CD4-positive, alpha-beta T cell (primary cell): ENCODE measurements at places on chromosomes 5 and 9.

DNA sequence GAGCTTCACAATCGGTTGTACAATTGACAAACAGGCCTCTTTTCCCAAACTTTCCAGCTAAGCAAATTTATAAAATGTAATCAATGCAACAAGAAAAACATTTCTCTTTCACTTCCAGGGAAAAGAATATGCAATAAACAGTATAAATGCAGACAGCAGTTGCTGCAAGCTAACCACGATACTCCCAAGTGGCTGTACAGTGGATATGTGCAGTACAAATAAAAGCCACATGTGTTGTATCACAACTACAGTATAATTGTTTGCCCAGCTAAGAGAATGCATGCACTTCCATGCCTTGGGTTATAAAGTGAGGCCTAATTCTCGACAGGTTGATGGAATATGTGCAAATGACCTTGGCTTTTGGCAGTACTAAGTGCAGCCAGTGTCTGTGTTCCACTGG is 16.7 kb upstream of the PDCL start:
- no peaks in the 10 kb centered on the region for H3K4me1 ChIP-seq
- no peaks in the 10 kb centered on the region for H3K27me3 ChIP-seq
- H3K4me3 ChIP-seq: no peak overlapping the region
- H3K27ac ChIP-seq: no peak overlapping the region
- peaks cover 11% of the 10 kb centered on the region for H3K36me3 ChIP-seq
- DNase-seq: no peak

DNA sequence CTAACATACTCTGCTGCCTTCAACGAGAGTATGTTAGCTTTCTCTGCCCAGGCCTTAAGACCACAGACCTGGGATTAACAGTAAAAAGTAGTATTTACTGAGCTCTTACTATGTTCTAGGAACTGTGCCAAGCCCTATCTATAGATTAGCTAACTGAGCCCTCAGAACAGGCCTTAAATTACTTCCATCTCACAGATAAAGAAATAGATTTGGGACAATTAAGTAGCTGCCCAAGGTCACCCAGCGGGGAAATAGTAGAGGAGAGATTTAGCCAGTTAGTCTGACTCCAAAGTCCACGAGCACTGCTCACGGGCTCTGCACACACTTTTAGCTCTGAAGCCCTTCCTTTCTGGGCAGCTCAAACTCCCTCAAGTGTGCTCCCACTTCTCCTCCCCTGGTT is 64.5 kb upstream of the EQTN start:
- peaks cover 7% of the 10 kb centered on the region for H3K4me1 ChIP-seq
- no peak overlapping the region for H3K4me3 ChIP-seq
- no peaks in the 10 kb centered on the region for H3K27me3 ChIP-seq
- no peaks in the 10 kb centered on the region for H3K36me3 ChIP-seq
- no peak overlapping the region for H3K27ac ChIP-seq

GRCh38 chr5:10550222-10550995 is 13.5 kb upstream of the ANKRD33B start:
- peaks cover 10% of the 10 kb centered on the region for H3K4me1 ChIP-seq
- DNase-seq: no peak
- no peak overlapping the region for H3K27ac ChIP-seq
- no peaks in the 10 kb centered on the region for H3K36me3 ChIP-seq
- H3K4me3 ChIP-seq: no peak overlapping the region
- no peaks in the 10 kb centered on the region for H3K27me3 ChIP-seq

GRCh38 chr5:102860035-102860434 is 104.9 kb downstream of the PAM start:
- peaks cover 1% of the 10 kb centered on the region for H3K27me3 ChIP-seq
- no peak for DNase-seq
- H3K4me3 ChIP-seq: no peak overlapping the region
- H3K36me3 ChIP-seq: no peaks in the 10 kb centered on the region
- no peaks in the 10 kb centered on the region for H3K4me1 ChIP-seq
